ENCODE measurements at places on chromosomes 4 and X.

- no peak for DNase-seq
Observed at GRCh38 chrX:8632924-8633323, 99.0 kb downstream of the ANOS1 start.

GRCh38 chr4:27702730-27703431 lies 842.2 kb downstream of the STIM2 start:
- no peak for DNase-seq

GRCh38 chr4:150582146-150582872 lies at the start of gene MAB21L2:
MAB21L2 (plus strand) TSS chr4:150582151; CDS start chr4:150583030, 879 bp downstream.
- no peak for DNase-seq

- DNase-seq, result no peak
Observed at GRCh38 chrX:41971346-41971745, 48.0 kb upstream of the CASK start.

DNA sequence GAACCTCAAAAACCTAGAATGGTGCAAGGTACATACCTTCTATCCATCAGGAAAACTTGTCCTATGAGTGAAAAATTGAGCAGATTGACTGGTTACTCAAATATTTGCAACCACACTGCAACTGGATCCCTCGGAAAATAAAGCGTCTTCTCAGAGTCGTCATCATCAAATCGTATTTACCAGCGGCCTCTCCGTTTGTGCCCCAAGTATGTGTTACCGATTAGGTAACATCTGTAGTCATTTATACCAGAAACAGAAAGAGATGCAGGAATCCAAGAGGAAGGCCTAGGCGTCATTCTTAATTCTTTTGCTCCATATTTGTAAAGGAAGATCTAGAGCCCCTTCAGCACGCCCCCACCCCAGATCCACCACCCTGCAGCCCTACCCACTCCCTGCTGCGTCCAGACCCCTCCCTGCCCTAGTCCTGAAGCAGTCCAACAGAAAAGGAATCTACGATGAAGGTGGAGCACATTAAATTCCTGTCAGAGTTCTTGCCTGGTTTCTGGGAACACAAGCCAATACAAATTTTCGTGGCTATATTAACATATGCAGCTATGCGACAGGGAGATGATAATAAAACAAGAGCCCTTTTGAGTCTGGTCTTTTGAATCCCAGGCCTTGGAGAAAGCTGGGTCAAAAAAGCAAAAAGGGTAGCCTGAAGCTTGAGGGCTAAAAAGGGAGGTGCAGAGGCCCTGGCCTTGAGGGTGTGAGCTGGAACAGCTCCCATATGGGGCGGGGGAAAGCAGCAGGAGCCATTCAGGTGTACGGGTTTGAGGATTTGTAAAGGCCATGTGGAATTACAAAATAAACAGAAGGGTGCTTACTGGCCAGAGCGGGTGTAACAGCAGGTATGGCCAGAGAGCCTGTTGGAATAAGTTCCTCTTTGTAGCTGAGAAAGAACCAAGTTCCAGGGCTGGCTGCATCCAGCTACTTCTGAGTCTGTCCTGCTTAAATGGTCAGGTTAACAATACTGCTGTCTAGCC lies 77.0 kb downstream of the ZNF827 start:
- no peak for DNase-seq

DNA sequence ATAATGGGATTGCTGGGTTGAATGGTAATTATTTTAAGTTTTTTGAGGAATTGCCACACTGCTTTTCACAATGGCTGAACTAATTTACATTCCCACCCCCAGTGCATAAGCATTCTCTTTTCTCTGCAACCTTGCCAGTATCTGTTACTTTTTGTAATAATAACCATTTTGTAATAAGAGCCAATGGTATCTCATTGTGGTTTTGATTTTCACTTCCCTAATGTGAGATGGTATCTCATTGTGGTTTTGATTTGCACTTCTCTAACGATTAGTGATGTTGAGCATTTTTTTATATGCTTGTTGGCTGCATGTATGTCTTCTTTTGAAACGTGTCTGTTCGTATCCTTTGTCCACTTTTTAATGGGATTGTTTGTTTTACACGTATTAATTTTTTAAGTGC lies 213.1 kb upstream of the HDX start:
- DNase-seq, result no peak

- DNase-seq, result peak; percentile 8
Observed at GRCh38 chr4:143184217-143184502, 557 bp upstream of the USP38 start.

DNA sequence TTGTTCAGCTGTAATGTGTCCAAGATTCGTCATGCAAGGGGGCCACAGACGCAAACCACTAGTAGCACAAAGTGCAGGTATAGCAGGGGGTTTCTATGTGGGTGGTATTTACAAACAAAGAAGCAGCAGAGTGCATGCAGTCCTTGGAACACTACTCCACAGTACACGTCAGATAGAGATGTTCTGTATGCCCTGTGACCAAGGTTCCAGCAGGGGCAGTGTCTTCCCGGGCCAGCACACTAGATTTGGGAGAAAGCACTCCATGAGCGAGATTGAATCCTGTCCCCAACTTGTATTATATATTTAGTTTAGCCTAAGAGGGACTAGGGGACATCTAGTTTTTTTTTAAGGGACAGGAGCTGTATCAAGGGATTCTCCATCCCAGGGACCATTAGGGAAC lies 54.4 kb upstream of the ESX1 start:
- DNase-seq, result no peak

DNA sequence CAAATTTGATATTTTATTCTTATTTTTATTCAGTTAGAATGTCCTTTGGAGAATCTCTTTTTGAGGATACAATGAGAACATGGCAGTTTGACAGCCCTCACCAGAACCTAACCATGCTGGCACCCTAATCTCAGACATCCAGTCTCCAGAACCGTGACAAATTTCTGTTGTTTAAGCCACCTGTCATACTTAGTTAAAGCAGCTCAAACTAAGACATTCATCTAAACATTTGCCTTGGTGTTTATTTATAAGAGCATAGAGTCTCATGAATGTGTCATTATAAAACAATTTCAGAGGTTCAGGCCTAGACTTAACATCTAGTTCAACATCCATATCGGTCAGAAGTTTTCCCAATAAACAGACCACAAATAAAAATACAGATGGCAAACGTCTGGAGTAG lies 125.1 kb upstream of the FUNDC1 start:
- DNase-seq, result no peak

- DNase-seq, result no peak
Observed at GRCh38 chr4:54696649-54697048, 38.9 kb downstream of the KIT start.

GRCh38 chr4:23876418-23877089 lies 13.3 kb downstream of the PPARGC1A start:
- DNase-seq, result no peak

GRCh38 chr4:186472948-186473347 lies 82.4 kb downstream of the MTNR1A start:
- peak; percentile 22 for DNase-seq

GRCh38 chr4:172709376-172709775 lies 459.2 kb upstream of the GALNT7 start:
- no peak for DNase-seq

DNA sequence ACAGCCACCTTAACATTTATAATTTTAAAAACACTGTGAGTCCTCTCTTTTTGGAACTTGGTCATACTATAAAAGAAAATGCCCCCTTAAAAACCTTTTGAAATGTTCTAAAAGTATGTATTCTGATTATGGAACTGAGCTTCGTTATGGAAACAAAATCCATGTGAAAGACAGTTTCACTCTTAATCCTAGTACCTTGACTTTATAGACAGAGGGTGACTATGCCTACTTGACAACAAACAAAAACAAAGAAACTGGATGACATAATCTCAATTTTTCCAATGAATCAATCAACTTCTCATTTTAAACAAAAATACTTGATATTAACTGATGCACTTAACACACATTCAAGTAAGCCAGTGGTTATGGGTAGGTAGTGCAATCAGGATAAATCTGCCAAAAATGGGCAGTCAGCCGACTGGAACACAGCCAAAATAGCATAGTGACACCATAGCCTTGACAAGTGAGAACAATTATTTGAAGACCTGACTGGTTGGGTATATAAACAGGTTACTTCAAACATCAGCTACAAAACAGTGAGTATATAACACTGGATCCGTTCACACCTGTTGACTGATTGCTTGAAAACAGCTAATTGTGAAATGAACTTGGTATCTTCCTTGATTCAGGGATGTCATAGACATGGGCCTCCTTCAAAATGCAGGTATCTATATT lies 265.5 kb downstream of the PPP3CA start:
- no peak for DNase-seq

- peak; percentile 80 for DNase-seq
Observed at GRCh38 chr4:169115897-169116254, 105.8 kb upstream of the CBR4 start.

GRCh38 chr4:41887821-41888686 lies 47.2 kb upstream of the TMEM33 start:
- DNase-seq, result no peak

- peak; percentile 9 for DNase-seq
Observed at GRCh38 chr4:65668201-65669089, 1.8 kb downstream of the EPHA5 start.

GRCh38 chr4:94759767-94760211 lies 2.0 kb downstream of the BMPR1B start:
- DNase-seq, result no peak

GRCh38 chrX:130789793-130790192 lies 113.2 kb downstream of the ENOX2 start:
- DNase-seq, result no peak

DNA sequence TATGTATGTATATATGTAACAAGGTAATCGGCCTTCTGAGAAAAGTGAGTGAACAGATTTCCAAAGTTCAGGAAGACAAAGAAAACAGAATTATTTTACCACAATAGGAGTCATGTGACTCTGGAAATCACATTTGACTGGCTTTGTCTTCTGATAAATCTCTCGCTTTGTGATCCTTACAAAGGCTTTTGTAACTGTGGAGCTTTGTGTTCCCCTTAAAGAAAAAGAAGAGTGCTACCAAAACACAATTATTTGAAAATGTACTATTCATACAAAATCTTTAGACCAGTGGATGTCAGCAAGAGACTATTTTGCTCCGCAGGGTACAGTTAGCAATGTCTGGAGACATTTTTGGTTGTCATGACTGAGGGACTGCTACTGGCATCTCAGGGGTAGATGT lies 238.8 kb downstream of the LDB2 start:
- DNase-seq, result no peak

DNA sequence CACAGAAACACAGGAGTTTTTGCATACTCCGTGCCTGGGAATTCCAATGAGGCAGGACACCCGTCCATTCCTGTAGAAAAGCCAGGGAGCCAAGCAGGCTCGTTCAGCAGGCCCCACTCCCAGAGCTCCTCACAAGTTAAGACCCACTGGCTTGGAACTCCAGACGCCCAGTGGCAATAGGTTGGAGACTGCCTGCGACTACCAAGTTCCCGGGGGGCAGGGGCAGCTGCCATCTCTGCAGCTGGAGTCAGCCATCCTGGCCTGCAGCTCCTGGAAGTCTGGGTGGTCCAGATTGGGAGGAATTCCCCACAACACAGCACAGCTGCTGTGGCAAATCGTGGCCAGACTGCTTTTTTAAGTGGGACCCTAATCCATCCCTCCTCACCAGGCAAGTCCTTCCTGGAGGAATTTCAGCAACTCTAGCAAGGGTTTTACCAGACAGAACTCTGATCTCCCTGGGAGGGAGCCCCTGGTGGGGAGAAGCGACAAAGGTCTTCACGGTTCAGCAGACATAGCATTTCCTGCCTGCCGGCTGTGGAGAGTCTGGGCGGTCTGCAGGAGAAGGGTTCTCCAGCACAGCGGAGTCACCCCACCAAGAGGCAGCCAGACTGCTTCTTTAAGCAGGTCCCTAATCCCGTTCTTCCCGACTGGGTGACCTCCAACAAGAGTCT lies 231.9 kb downstream of the STPG2 start:
- no peak for DNase-seq

GRCh38 chr4:77990904-77991358 lies 66.2 kb upstream of the FRAS1 start:
- DNase-seq, result no peak

DNA sequence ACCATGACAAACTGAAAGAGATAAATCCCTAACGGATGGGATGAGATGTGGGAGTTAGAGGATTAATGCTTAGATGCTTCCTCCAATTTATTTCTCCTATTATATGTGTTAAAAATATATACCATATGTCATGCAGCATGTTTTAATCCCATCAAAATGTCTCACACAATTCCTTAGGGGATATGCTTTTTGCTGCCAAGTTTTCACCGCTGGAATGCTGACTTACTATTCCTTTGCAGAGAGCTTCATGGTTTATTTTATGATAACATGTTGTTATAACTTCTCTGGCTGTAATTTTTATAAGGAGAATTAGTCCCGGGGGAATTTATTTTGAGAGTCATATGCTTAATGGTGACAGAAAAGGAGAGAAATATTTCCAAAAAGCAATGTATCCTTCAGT lies 670.3 kb downstream of the IL1RAPL1 start:
- no peak for DNase-seq

GRCh38 chrX:129071390-129071789 lies 451.9 kb downstream of the SMARCA1 start:
- DNase-seq, result no peak

DNA sequence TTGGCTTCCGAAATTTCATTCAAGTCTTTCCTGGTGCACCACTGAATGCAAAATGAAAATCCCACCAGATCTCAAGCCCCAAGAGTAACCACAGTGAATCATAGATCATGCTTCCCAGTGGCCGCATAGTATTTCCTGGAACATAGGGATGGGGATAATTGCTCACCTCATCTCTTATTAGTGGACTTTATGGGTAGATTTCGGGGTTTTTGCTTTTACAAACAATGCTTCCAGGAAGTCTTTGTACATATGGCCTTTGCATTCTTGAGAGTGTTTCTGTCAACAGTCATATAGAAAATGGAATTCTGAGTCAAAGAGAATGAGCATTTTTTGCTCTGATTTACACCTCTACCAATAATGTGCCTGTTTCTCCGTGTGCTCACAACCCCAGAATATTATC lies 53.4 kb downstream of the PPEF2 start:
- no peak for DNase-seq

DNA sequence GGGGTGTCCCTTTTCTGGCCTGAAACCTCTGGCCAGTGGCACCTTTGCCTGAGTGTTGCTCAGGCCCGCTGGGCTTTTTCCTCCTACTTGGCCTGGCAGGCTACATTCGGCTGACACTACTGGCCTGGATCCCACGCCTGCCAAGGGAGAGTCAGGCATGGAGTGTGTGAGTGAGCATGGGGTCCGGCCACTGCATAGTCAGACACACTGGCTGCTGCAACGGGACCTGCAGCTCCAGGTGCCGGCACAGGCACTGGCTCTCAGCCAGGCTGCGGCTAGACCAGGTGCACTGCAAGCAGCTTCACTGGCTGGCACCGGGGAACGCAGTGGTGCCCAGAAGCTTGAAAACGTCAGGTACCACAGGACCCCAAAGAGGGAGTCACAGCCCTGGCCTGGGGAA lies 434.9 kb downstream of the ARHGAP24 start:
- DNase-seq, result no peak

GRCh38 chrX:16305187-16305586 lies 137.9 kb downstream of the MAGEB17 start:
- no peak for DNase-seq

GRCh38 chrX:41688156-41688555 lies 617 bp upstream of the GPR34 start:
- no peak for DNase-seq

GRCh38 chrX:118507766-118508165 lies 12.2 kb downstream of the DOCK11 start:
- no peak for DNase-seq
